Mesothelial cell of epicardium (in vitro differentiated cells): ENCODE measurements at places on chromosomes 4 and X. TPM values are rescaled to one million over a fixed set of nuclear protein-coding genes. Genes with fewer than 3 reads are reported as not detected.
A peak's percentile ranks its signal among the peaks of the same experiment; 100 is the strongest.

DNA sequence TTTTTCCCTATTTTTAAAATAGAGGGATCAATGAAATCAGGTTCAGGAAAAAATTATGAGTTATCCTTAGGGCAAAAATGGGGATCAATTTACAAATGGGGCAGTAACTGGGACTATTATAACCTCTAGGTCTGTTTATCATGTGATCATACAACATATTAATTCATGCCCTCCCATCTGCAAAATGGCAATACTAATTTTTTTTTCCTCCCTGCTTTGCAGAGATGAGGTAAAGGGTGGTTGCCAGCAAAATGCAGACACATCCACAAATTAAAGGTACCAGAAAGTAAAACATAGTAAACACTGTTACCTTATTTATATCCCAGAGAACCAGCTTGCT is 467 bp downstream of the HSD17B11 start:
- no peak for DNase-seq

Gene DDIT4L
- 4.8 to 6.9 TPM (median 6.0 TPM) in 3 replicates for total RNA-seq

- DNase-seq, result no peak
Observed at GRCh38 chrX:66833426-66833825, 194.5 kb upstream of the EDA2R start.

DNA sequence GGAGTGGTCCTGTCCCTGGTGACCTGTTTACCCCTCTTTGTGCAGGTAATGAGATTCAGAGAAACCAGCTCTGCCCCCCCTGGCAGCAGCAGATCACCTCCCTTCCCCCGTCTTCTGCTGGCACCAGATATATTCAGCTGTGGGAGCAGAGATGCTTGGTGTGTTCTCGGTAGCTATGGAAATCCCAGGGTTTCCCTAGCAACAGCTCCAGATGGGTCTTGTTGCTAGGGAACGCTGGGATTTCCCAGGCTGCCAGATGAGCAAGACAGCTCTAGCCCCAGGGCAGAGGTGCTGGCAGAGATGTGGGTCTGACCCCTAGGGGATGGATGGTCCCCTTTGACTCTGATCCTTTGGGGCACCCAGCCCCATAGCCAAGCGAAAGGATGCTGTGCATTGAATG is 20.2 kb downstream of the CETN2 start:
- DNase-seq, result no peak

GRCh38 chr4:128462103-128462783 is 174.6 kb upstream of the PGRMC2 start:
- no peak for DNase-seq

GRCh38 chr4:5424901-5425300 is 283.5 kb downstream of the EVC2 start:
- DNase-seq, result no peak

GRCh38 chr4:36757580-36758311 is 476.3 kb downstream of the DTHD1 start:
- no peak for DNase-seq

- no peak for DNase-seq
Observed at GRCh38 chr4:17197070-17197469, 298.6 kb upstream of the LDB2 start.

DNA sequence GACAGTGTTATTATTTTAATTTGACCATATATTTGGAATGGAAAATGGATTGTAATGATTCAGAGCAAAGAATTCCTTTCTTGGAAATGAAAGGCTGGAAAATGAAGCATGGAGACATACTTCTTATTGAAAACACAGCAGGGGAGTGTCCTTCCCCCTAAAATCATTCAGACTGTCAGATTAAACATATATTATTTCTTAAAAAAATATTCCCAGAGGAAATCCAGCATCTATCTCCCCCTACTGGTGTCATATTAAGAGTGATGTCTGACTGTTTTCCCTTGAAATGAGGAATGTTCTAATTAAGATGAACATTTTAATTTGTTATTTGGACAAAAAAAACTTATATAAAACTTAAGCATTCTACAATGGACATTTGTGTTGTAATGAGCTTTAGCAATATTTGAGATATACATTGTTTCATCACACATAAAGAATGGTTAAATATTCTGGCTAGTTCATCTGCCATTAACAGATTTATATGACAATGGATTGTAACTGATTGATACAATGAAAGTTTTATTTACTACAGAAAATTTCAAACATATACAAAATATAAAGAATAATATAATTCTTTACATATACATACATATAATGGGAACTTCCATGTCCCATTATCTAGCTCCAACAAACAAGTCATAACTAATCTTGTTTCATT is 264.6 kb downstream of the SPRY1 start:
- no peak for DNase-seq

GRCh38 chr4:85127653-85128052 is 161.2 kb upstream of the WDFY3 start:
- no peak for DNase-seq

DNA sequence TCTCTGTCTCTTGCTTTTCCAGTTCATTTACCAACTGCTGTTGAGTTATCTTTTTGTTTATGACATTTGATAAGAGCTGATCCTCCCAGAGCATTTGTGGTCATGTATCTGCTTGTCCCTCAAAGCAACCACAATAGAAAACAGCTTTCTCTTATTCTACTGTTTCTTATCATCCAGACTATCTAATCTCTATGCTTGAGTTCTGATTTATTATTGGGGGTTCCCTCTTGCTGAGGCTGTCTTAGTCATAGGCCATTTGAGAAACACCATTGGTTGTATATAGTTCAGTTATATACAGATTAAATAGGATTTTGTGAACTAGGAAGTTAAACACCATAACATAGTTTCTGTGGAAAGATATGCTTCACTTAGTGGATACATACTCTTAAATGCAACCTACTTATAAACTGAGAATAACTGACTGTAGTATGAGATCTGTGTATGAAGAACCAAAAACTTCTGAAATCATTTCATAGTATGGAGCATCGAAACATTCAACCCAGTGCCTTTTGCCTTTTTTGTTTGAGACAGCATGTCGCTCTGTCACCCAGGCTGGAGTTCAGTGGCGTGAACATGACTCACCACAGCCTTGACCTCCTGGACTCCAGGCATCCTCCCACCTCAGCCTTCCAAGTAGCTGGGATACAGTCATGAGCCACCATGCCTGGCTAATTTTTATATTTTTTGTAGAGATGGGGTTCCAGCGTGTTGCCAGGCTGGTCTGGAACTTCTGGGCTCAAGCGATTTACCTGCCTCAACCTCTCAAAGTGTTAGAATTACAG is 75.8 kb downstream of the STIM2 start:
- no peak for DNase-seq

DNA sequence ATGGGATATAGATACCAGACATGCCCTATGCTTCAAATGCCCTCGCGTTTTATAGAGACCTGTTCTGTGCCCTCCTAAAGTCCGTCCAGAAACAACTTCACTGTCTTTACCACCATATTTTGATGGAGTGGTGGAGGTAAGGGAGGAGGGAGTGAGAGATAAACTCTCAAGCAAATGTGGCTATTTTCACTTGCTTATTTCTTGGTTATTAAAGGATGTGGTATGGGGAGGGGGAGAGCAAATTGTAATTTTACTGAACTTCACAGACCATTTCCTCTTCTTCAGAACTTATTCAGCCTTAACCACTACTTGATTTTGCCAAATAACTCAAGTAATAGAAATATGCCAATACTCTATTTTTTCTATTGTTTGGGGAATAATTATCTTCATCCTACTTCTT is 31.5 kb downstream of the GPR174 start:
- no peak for DNase-seq

DNA sequence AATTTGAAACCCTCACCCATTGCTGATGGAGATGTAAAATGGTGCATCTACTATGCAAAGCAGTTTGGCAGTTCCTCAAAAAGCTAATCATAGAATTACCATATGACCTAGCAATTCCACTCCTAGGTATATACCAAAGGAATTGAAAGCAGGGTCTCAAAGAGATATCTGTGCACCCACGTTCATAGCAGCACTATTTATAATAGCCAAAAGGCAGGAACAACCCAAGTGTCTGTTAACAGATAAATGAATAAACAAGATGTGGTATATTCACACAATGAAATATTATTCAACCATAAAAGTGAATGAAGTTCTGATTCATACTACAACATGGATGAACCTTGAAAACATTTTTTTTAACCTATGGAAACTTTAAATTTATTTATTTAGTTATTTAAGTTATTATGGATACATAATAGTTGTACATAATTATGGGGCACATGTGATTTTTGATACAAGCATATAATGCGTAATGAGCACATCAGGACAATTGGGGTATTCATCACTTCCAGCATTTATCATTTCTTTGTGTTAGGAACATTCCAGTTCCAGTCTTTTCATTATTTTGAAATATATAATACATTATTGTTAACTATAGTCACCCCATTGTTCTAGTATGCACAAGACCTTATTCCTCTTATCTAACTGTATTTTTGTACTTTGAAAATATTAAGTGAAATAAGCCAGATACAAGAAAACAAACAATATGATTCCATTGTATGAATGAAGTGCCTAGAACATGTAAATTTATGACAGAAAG is 205.6 kb upstream of the CNKSR2 start:
- no peak for DNase-seq

DNA sequence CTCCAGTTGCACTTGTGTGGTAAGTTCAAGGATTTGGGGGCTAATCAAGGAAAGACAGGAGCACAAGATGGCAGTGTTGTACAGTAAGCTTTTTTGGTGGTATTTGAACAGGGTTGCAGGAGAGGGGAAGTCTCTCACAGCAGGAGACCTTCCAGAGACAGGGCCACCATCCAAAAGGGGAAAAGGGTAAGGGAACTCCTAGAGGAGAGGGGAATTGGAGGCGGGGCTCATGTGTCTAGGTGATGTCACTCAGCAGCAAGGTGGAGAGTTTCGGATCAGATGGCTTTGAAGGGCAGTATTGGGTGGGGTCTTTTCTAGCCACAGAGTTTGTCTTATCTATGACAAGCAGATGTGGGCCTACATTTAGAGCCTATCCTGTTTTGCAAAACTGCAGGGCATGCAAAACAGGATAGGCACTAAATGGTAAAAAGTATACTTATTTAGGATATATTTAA is 13.4 kb upstream of the RNF175 start:
- no peak for DNase-seq

GRCh38 chrX:150085881-150086280 is 147.6 kb upstream of the EOLA2 start:
- DNase-seq, result no peak

DNA sequence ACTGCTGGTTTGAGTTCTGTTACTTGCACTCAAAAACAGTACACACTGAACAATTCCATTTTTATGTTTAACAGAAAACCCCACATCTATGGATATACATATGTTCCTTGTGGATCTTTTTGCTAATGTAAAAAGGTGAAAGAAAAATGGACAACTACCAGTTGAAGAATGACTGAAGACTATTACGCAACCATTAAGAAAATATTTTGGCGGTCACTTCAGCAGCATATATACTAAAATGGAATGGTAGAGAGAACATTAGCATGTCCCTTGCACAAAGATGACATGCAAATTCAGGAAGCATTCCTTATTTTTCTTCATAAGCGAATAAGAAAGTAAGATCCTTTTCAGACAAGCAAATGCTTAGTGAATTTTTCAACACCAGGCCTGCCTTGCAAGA is 84.6 kb upstream of the FMR1 start:
- no peak for DNase-seq

Gene KLHL34
- not detected in 3 replicates for total RNA-seq

GRCh38 chrX:123736333-123736921 is 3.6 kb upstream of the THOC2 start:
- no peak for DNase-seq

Gene VCX
- total RNA-seq, result 0.41 TPM in 1 of 3 replicates, not detected in the others

Gene GCNA
- 0.84 to 1.1 TPM (median 0.94 TPM) in 3 replicates for total RNA-seq

GRCh38 chr4:70704215-70704930 is 16.0 kb downstream of the UTP3 start:
- peak; percentile 80 for DNase-seq

Gene ARHGAP36
- not detected in 3 replicates for total RNA-seq

Gene USP17L27
- not detected in 3 replicates for total RNA-seq

- no peak for DNase-seq
Observed at GRCh38 chr4:112416464-112416863, 99.5 kb downstream of the NEUROG2 start.

Gene ARAP2
- total RNA-seq, result 15.4 to 16.6 TPM (median 16.0 TPM) in 3 replicates

DNA sequence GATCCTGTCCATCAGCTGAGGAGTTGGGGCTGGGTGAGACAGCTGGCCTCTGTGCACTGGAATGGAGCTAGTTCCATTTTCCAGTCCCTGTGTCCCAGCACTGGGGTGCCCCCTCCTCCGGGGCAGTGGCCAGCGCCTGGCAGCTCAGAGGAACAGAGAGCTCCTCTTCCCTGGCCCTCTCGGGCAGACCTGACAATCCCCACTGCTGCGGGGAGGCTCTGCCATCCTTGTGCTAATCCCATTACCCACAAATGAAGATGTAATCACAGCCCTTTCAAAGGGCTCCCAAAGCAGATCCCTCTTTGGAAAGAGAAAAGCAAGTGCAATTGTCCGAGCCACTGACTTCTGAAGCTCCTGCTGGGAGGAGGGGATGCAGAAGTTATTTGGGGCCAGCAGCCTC is 75.1 kb upstream of the MSX1 start:
- no peak for DNase-seq

GRCh38 chrX:78064152-78064551 is 39.9 kb upstream of the PGK1 start:
- no peak for DNase-seq

- DNase-seq, result no peak
Observed at GRCh38 chr4:128707864-128708263, 101.6 kb upstream of the JADE1 start.

Gene TRPC3
- 0.18 to 0.34 TPM (median 0.29 TPM) in 3 replicates for total RNA-seq

Gene DIPK2B
- total RNA-seq, result not detected in 3 replicates

- DNase-seq, result no peak
Observed at GRCh38 chr4:142405695-142406498, 440.2 kb downstream of the INPP4B start.

DNA sequence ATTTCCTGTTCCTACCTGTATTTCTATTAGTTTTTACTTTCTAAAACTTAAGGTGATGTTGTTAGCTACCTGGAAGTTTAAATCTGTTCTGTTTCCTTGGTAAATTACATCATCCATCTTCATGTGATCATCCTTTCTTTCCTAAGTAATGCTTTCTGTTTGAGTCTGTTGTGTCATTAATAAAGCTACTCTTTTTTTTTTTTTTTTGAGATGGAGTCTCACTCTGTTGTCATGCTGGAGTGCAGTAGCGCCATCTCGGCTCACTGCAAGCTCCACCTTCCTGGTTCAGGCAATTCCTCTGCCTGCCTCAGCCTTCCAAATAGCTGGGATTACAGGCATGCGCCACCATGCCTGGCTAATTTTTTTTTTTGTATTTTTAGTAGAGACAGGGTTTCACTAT is 73.3 kb downstream of the FIP1L1 start:
- DNase-seq, result no peak

DNA sequence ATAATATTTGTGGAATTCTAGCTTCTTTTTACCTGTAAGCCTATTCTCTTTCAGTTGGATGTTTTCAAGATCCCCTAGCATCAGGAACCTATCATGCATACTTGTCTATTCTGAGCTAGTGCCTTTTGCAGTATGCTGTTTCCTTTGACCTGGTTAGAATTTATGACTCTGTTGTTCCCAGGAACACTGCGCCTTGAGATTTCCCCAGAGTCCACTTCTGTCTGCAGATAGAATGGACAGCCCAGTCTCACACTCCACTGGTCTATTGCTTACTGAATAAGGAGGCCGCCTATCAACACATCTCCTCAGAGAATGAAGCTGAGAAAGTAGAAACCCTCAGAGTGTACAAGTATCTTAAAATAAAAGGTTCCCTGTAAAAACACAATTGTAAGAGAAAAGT is 465.1 kb upstream of the GALNTL6 start:
- DNase-seq, result no peak
